ENCODE measurements at places on chromosomes 7 and 10. TPM values are rescaled to one million over a fixed set of nuclear protein-coding genes. Genes with fewer than 3 reads are reported as not detected.

GIMAP7 gene
- total RNA-seq = 67.6 TPM

GRID2IP gene
- total RNA-seq = 0.40 TPM

TLX1 gene
- not detected for total RNA-seq

EVX1 gene
- not detected for total RNA-seq

C7orf33 gene
- total RNA-seq = not detected

CALML5 gene
- total RNA-seq = not detected

ANKRD26 gene
- total RNA-seq = 10.8 TPM

NME8 gene
- total RNA-seq = 23.5 TPM

PCLO gene
- total RNA-seq = not detected

GRCh38 chr10:132365102-132365501, 31.9 kb upstream of the PWWP2B start:
- H3K4me1 ChIP-seq = no peaks in the 10 kb centered on the region
- H3K27ac ChIP-seq = no peak overlapping the region
- no peaks in the 10 kb centered on the region for H3K27me3 ChIP-seq

DNA sequence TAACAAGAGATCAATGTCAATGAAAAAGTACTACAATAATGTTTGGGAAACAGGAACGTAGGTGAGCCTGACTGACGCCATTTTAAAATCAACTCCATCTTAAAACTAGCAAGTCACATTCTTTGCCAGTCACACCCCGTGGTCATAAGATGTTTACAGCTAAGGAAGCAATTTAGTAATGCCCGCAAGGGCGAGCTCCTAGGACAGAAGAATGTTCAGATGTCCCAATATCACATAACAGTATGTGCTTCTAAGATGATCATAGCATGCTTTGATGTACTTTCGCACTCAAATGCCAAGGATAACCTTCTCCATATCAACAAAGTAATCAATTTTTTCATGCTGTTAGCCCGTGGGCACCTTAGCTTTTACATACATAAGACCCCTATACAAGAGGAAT, 113.8 kb upstream of the EGFR start:
- no peak for DNase-seq
- H3K4me3 ChIP-seq = no peak overlapping the region
- H3K4me1 ChIP-seq = no peaks in the 10 kb centered on the region
- H3K36me3 ChIP-seq = no peaks in the 10 kb centered on the region
- no peak overlapping the region for H3K27ac ChIP-seq
- peaks cover 2% of the 10 kb centered on the region for H3K27me3 ChIP-seq

GRCh38 chr7:83648464-83649241, at the start of gene SEMA3E:
TSS of gene SEMA3E (minus strand) at chr7:83649139.
- DNase-seq = no peak
- no peak within 1 kb of the TSS for H3K27ac ChIP-seq
- peaks cover 3% of the 10 kb centered on the region for H3K27me3 ChIP-seq
- no peaks in the 10 kb centered on the region for H3K36me3 ChIP-seq

DNA sequence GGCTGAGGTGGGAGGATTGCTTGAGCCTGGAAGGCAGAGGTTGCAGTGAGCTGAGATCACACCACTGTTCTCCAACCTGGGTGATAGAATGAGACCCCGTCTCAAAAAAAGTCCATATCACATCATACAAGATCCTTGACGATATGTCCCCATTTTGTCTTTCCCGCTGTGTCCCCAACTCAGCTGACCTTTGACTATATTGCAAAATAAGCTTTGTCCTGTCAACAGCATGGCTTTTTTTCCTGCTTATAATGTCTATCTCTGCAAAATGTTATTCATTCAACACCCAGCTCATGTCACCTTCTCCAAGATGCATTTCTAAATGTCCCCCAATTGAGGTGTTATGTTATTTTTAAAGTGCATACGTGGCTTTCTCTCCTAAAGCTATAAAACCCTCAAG, 136.0 kb upstream of the KAT6B start:
- H3K27me3 ChIP-seq = no peaks in the 10 kb centered on the region
- no peak for DNase-seq
- no peak overlapping the region for H3K27ac ChIP-seq
- H3K36me3 ChIP-seq = no peaks in the 10 kb centered on the region
- no peaks in the 10 kb centered on the region for H3K4me1 ChIP-seq

DNA sequence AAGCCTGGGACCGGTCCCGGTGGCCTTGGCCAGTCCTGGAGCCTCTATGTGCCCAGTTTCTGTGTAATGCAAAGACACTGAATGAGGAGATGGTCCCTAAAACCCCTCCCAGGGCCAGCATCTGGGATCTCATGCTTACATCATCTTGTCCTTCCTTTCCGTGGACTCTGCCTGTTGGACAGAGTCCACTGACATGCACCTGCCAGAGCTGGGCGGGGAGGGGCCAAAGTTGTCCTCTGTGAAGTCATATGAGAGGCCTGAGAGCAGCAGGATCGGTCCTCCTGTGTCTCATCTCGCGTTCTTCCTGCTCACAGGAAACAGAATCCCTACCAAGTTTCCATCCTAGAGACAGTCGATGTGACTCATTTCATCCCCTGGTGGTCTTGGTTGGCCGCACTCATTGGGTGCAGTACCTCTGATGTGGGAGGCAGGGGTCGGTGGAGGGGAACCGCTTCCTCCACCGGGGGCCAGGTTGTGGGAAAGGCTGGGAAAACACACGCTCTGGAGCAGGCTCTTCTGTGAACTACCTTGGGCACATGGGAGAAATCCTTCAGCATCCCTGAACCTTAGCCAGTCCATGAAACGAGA, 389.6 kb upstream of the PODXL start:
- H3K27ac ChIP-seq = no peak overlapping the region
- DNase-seq = no peak
- peaks cover 3% of the 10 kb centered on the region for H3K4me1 ChIP-seq
- no peak overlapping the region for H3K4me3 ChIP-seq
- H3K36me3 ChIP-seq = no peaks in the 10 kb centered on the region
- H3K27me3 ChIP-seq = no peaks in the 10 kb centered on the region

GRCh38 chr7:156969972-156970420, 20.5 kb downstream of the NOM1 start:
- no peaks in the 10 kb centered on the region for H3K4me1 ChIP-seq
- no peaks in the 10 kb centered on the region for H3K27me3 ChIP-seq
- no peak overlapping the region for H3K4me3 ChIP-seq
- H3K27ac ChIP-seq = no peak overlapping the region
- DNase-seq = peak; percentile 34

- no peaks in the 10 kb centered on the region for H3K4me1 ChIP-seq
- DNase-seq = no peak
These were observed 26.8 kb downstream of the WNT2 start for GRCh38 chr7:117296066-117296465.

DNA sequence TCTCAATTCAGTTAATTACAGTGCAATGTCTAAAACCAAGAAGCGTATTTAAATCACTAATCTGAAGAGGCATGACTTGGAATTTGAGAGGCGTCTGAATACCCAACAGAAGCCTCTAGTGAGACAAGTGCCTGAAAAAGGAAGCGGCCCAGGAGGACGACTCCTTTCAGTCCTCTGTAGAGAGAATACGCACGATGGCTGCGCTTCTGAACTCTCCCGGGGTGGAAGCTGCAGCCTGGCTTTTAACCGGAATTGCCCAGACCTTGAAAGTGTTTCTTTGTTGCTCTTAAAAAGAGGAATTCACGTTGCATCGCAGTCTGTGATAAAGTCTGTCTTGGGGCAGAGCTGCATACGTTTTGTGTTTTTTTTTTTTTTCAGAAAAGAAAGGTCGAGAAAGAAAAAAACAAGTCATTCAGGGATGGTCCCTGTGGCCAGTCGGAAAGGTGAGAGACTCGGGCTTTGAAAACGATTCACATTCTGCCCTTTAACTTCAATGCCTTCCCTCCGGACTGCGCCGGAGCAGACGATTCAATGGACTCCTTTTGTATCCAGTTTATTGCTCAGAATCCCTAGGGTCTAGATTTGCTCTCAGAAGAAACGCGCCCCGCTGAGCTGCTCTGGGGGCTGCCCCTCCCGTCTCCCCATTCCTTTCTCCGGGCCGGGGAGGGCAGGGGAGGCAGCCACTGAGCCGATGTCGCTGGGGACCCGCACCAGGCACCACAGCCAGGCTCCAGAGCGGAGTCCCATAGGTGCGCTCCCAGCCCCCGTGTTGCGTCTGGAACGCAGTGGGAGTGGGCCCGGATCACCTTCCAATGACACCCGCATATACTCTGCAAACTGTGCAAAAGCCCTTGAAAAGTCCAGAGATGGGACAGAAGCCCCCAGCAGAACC, 994 bp upstream of the PTF1A start:
- no peaks in the 10 kb centered on the region for H3K4me1 ChIP-seq
- H3K27ac ChIP-seq = no peak overlapping the region
- no peak for DNase-seq
- H3K4me3 ChIP-seq = no peak overlapping the region

All from natural killer cell (primary cell).